ENCODE measurements at places on chromosomes 5 and 9. TPM values are rescaled to one million over a fixed set of nuclear protein-coding genes. Genes with fewer than 3 reads are reported as not detected.

DNA sequence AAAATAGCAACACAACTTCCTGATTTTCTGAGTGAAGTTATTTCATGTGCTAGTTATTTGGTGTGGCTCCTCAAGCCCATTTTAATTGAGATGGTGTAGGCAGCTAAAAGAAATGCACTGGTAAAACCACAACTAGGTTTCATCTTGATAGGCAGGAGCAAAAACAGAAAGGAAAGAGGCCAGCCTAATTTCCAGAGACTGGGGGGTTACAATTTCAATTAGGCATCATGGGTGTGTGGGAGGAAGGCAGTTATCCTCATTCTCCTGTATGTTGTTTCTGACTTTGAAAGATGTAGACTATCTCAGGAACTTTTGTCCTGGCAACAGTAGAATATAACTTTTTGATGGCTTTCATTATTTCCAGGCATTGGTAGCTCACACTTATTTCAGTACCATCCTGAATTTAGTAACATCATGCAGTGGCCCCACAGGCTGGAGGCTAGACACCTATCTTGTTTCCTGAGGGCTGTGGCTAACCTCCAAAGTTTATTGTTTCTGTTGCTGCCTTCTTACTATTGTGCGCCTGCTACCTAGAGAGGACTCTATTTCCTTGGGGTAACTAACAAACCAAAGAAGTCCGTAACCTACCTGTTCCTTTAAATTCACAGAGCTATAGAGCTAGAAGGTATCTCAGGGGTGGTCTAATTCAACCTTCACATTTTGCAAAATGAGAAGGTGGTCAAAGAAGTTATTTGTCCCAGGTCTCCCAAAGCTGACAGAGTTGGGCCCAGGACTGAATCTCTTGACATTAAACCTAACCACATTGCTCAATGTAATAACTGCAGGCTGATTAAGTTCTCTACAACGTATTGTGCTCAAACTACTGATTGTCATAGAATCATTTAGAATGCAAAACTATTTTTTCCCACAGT is 42.4 kb downstream of the FYB1 start:
- DNase-seq = no peak

- DNase-seq = no peak
Measured at GRCh38 chr5:111935835-111936234, 178.8 kb upstream of the NREP start.

DNA sequence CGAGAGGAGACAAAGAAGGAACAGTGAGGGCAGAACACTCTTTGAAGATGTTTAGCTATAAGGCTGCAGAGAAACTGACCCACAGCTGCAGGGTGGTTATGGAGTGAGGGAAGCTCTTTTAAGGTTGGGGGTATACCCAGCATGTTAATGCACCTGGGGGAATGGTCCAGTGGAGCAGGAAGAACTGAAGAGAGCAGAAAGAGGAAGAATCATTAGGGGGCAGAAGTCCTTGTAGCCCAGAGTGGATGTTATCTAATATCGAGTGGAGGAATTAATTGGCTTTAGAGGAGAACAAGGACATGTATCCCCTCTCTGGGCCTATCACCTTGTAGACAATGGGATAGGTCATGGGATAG is 7.7 kb downstream of the IL4 start:
- no peak for DNase-seq

DDX4 gene
- not detected for polyA plus RNA-seq

GRCh38 chr5:178284093-178284675 is 51.6 kb upstream of the PHYKPL start:
- peak; percentile 3 for DNase-seq

SH3GL2 gene
- 0.05 TPM for polyA plus RNA-seq

- peak; percentile 71 for DNase-seq
Measured at GRCh38 chr5:157750320-157750719, 6.8 kb downstream of the LSM11 start.

PNPLA7 gene
- polyA plus RNA-seq = 0.89 TPM

GRCh38 chr5:151283120-151283825 is 20.3 kb downstream of the SLC36A3 start:
- no peak for DNase-seq

GRCh38 chr5:140342287-140342686 is 4.1 kb downstream of the HBEGF start:
- DNase-seq = no peak

- DNase-seq = no peak
Measured at GRCh38 chr9:93219692-93220091, 35.8 kb downstream of the WNK2 start.

GRCh38 chr5:8474569-8474930 is 605.6 kb downstream of the MTRR start:
- DNase-seq = no peak

- DNase-seq = peak; percentile 96
Measured at GRCh38 chr5:132437604-132438266, 52.8 kb downstream of the IRF1 start.

DNA sequence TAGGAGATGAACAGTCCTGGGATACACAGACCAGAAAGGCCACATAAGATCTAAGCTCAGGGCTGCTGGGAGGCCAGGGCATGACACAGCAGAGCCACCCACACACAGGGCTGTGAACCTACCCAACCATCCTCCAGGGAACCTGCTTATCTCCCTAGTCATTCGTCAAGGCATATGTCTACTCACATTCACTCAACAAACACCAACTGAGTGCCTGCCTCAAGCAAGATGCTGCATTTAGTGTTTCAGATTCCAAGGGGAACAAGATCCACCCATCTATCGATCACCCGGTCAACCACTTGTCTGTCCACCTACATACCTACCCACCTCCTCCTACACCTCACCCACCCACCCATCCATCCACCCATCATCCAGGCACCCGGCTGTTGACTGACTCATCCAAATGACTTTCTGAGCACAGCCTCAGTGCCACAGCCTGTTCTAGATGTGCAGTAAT is 1.9 kb downstream of the DPM2 start:
- peak; percentile 41 for DNase-seq

DNA sequence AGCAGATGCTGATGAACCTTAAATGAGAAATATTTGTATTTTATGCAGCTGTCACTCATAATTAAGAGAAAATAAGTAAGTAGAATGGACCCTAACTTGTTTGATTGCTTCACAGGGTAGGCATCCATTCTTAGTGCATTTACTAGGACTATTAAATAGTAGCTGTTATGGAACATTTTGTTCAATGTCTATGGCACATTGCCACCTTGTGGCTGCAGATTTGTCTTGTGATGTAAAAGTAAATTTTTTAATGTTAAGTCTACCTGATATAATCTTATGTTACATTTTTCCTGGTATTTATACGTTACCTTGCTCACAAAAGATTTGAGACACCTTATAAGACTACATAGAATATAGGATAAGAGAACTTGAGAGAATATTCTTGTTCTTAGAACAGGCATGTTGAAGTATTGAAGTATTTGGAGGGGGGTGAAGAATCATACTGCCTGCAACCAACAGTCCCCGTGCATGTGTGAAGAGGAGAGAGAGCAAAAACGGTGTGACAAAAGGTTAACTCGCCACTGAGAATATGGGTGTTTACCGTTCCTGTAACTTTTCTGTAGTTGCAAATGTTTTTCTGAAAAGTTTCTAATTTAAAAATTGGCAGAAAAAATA is 161.1 kb downstream of the MAST4 start:
- peak; percentile 44 for DNase-seq

RORB gene
- not detected for polyA plus RNA-seq

GRCh38 chr5:112417931-112418658 is 982 bp downstream of the EPB41L4A start:
- DNase-seq = no peak

DNA sequence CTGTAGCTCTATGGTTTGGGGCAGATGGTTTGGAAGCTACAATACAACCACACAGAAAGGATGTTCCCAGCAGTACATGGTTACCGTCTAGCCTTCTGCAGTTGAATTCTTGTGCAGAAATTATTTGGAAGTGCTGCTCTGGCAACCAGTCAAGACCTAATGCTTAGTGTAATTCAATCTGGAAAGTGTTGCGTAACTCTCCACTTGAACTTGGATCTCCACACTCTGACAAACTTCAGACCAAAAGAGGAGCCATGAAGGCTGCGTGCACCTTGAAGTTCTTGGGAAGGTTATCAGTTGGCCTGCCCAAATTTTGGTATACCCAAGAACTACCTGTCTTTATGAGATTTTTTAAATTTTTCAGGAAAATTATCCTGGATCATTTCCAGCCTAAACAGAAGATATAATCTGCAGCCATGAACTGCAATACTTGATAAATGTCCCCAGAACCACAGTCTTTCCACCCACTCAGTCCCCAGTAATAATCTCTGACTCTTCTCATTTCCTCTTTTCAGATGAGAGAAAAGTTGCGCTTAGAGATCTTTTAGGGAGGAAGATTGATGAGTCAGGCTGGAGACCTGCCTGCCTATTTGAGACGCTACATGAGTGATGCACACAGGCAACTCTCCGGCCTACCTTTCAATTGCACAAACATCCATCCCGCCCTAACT is 159.9 kb downstream of the FANCC start:
- peak; percentile 94 for DNase-seq

ESM1 gene
- polyA plus RNA-seq = 5.6 TPM

- DNase-seq = peak; percentile 80
Measured at GRCh38 chr5:173123416-173123815, 20.9 kb upstream of the BNIP1 start.

DNA sequence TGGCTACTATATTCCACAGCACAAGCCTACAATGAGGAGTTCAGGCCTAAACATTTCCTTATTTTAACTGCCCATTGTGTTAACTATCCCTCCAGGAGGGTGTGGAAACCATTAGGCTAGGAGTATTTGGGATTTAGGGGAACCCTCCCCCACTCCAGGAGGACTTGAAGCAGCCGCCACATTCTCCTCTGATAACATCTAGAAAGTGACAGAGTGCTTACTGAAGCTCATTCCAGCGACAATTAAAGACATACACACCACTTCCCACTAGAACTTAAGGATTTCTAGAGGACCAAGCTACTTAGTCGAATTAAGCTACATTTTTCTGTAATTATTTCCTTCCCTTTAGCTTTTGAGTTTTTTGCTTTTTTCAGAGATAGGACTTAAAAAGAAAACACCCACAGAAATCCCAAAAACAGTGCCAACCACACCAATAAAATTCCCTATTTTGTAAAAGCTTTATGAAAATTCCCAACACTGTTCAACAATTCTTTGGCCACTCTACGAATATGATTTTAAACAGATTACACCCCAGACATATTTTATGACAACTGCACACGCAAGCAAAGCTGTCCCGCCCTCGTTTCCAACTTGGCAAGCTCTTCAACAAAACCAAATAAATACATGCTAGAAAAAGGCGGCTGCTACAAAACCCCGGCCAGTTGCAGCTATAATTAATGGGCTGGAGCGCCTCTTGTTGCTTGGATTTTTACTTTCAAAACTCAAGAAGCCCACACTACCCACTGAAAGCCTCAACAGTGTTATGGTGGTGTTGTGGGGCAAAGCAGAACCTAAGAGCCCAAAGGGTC is 4.5 kb downstream of the ROR2 start:
- peak; percentile 82 for DNase-seq

MAMDC2 gene
- polyA plus RNA-seq = 5.2 TPM

DBH gene
- not detected for polyA plus RNA-seq

GFI1B gene
- 0.02 TPM for polyA plus RNA-seq

PFN3 gene
- not detected for polyA plus RNA-seq

GRCh38 chr5:129461711-129462332 is 1.7 kb downstream of the ADAMTS19 start:
- no peak for DNase-seq

TNFAIP8 gene
- polyA plus RNA-seq = 16.2 TPM

PCDHB7 gene
- 0.38 TPM for polyA plus RNA-seq

DNA sequence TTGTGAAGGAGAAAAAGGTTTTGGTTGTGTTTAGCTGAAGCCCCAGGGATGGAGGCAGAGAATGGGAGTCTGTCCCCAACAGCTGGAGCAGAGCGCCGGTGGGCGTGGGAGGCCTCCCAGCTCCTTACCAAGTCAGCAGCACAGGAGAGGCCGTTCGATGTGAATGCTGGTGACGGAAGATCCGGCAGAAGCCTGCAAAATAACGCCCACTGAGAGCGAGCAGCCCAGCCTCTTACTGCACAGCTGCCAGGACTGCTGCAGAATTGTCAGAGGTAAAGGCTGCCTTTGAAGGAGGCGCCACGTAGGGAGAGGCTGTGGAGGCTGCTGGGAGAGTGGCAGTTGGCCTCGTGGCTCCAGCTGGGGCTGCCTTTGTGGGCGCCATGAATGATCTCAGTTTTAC is 26.2 kb downstream of the ANGPTL2 start:
- no peak for DNase-seq

DNA sequence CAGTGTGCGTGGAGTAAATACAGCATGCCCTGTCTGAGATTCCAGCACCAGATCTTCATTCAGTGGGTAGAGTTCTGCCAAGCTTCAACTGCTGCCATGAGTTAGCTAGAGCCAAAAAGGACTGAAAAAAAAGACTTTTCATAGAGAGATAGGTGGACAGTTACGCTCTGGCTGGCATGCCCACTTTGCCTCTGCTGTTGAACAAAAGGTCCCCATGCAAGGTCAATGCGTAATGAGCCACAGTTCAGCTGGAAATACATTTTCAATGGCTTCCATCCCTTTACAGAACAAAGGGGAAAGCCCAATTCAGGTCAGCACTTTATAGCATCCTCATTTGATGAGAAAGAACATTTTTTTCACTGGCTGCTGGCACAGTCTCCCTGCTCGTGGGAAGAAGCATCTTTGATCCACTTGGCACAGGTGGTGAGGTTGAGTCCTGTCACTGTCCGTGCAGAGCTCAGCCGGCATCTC is 86.9 kb upstream of the ERCC6L2 start:
- no peak for DNase-seq

GRCh38 chr5:150515446-150515845 is 7.5 kb downstream of the NDST1 start:
- peak; percentile 83 for DNase-seq

FCN1 gene
- not detected for polyA plus RNA-seq

FRRS1L gene
- 0.05 TPM for polyA plus RNA-seq

FBP1 gene
- not detected for polyA plus RNA-seq

OXCT1 gene
- 10.5 TPM for polyA plus RNA-seq

GRCh38 chr5:78720997-78721396 is 72.4 kb upstream of the LHFPL2 start:
- DNase-seq = no peak

DNA sequence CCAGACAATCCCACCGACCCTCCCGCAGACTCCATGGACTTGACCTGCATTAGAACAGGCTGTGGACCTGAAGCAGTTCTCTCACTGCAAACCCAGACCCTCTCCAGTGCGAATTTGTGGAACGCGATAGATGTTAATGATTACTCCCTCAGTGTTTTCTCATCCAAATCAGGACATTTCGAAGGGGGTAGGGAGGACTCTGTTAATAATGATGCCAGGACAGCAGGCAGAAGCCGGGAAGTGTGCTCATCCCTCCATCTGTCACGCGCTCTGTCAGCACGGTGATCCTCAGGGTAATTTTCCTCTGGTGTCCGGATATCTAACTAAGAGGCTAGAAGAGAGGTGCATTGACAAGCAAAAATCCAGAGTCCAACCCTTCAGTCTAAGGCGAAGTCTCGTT is 18.8 kb downstream of the RAPGEF1 start:
- no peak for DNase-seq

FBXW11 gene
- 34.3 TPM for polyA plus RNA-seq

DNA sequence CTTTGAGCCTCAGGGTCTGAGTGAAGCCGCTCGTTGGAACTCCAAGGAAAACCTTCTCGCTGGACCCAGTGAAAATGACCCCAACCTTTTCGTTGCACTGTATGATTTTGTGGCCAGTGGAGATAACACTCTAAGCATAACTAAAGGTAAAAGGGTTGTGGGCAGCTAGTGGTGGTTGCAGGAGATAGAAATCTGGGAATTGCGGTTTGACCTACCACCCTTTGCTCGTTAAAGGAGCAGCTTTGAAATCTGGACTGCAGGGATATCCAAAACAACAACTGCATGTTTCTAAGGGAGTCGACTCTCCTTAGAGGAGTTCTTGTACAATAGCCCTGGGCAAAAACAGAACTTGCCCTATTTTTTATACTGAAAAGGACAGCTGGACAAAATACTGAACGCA is 19.0 kb downstream of the ABL1 start:
- no peak for DNase-seq

GRCh38 chr9:21027295-21027694 is 4.1 kb downstream of the HACD4 start:
- peak; percentile 68 for DNase-seq
